ENCODE measurements at places on chromosomes 12 and 14.

- DNase-seq, result no peak
Measured at GRCh38 chr14:79510659-79511058, 700.6 kb downstream of the DIO2 start.

- no peak for DNase-seq
Measured at GRCh38 chr12:29572464-29572863, 75.0 kb upstream of the OVCH1 start.

DNA sequence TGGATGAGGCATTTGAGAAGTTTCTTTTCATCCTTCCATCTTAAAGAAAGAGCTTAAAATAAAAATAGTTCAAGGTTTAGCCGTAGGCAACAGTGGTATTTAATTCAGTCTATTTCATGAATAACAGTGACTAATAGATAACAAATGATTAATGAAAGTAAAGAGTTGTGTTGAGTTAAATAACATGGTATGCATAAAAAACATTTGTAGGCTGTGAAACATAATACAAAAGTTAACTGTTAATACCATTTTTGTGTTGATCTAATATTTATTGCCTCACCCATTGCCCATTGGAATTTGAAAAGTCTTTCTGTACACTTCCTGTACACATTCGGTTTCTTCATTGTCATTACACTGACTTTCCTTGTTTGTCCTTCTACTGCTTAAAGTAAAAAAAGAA is 108.6 kb upstream of the PDE3A start:
- no peak for DNase-seq

- DNase-seq, result no peak
Measured at GRCh38 chr14:38737686-38738407, 365.2 kb downstream of the SEC23A start.

DNA sequence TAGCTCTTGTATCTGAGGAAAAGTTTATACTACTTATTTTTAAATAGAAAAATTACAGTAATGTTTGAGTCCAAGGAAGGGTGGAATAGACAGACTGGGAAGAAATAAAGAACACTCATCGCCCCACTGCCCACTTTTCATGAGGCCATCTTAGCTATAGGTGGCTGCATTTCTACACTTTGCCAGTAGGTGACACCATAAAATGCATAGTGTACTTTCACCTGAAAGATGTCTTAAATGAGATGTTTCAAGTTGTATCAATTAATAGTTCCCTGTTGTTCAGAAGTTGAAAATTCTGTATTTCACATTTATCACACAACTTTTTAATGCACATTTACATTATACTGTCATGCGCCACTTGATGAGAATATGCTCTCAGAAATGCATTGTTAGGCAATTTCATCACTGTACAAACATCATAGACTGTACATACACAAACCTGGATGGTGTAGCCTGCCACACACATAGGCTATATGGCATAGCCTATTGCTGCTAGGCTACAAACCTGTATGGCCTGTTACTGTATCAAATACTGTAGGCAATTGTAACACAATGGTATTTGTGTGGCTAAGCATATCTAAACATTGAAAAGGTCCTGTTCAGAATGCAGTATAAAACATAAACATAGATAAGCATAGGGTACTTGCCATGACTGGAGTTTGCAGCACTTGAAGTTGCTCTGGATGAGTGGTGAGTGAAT is 27.6 kb downstream of the PMCH start:
- DNase-seq, result no peak

DNA sequence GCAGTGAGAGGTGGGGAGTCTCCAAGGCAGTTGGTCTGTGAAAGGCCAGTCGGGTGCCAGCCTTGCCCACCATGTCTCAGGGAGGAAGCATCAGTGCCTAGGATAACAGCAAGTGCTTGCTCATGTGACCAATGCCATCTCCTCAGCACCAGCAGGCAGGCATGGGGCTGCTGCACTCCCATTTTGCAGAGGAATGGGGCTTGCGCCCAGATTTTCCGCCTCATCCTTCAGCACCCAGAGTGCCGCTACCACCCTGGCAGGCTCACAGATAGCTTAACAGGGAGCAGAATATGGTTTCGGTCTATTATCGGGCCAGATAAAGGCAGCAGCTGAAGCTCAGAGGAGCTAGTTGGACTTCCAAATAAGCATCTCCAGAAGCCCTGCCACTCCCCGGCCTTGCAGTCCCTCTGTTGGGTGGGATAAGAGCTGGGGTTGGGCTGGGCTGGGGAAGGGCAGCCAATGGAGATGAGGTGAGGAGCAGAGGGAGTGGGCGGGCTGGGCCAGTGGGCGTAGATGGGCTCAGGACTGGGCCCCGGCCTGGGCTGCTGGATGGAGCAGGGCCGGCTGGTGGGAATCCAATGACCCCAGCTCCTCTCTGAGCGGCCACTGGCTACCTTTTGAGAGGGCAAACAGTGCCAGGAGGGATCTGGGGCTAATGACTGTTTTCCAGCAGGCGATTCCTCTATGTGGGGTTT is 8.4 kb upstream of the KRT80 start:
- DNase-seq, result no peak

DNA sequence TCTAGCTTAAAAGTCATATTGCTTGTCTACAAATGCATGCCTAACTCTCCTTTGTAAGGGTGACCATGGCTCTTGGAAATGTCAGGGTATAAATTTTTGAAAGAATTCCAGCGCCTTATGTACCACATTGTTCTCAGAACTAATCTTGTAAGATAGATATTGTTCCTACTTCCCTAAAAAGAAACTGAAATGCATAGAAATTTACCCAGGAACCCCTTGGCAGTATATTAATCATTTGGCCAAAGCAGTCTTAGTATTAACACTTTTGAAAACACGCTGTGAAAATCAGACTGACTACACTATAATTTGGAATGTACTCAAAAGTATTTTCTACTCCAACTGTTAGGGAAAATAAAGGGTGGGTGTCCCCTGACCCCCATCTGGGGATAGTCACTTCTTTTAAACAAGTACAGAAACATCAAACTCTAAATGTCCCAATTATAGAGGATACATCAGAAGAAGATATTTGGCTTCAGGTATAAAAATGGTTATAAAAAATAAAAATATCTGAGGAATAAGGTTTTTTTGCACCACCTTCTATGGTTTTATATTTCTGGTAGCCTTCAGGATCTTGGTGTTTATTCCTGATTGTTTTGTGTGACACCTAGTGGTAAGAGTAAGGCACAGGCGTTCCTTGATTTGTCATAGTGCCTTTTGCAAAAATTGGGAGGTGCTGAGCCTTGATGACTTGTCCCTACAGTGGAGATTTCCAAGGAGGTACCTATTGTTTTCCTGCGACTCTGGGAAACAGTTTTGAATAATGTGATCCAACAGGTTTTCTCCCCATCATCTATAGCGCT is 2.2 kb upstream of the NFKBIA start:
- DNase-seq, result peak; percentile 27

- no peak for DNase-seq
Measured at GRCh38 chr14:103027451-103027850, 29.9 kb downstream of the CDC42BPB start.

- no peak for DNase-seq
Measured at GRCh38 chr14:29489911-29490425, 437.7 kb downstream of the PRKD1 start.

- no peak for DNase-seq
Measured at GRCh38 chr14:90319173-90319572, 12.6 kb downstream of the NRDE2 start.

DNA sequence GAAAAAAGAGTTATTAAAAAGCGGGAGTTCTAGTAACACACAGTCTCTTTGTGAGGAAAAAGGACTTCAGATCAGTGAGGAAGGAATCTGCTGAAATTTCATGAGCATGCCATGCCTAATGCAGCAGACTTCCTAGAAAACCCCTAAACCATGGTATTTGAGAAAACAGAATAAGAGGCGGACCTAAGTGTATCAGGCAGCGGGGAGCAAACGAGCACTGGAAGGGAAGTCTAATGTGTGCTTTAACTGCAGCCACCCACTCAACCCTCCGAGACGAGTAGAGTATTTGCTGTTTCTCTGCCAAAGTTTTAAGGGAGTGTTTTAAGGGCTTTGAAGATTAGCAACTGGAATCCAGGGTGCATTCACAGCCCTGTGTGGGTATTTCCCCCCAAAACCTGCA is 36.5 kb downstream of the ACADS start:
- no peak for DNase-seq

- no peak for DNase-seq
Measured at GRCh38 chr12:42935090-42935489, 345.5 kb upstream of the PRICKLE1 start.

DNA sequence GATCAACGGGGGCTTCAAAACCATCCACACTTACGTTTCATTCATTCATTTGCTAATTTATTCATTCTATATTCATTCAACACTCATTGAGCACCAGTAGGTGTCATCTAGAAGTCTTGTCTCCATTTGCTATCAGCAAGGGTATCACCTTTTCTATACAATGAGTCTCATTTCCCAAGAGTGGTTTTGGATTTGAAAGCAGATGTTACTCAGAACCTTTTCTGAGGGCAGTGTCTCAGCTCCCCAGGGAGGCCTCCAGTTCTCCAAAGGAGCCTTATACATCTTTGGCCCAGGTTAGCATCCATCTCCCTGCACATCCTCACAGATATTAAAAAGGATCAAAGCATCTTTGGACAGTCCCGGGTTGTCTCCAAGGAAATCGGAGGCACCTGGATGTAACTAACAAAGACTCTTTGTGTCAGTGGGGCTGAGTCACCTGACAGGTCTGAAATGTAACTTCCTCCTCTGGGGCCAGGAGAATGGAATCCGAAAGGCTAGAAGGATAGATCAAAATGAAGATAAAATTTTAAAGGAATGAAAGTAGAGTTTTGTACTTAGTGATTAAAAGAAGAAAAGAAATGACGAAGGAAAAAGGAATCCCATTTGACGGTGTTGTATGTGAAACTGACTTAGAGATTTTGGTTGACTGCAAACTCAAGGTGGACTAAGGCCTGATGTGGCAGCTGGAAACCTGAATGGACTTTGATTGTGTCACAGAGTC is 103.0 kb downstream of the VCPKMT start:
- no peak for DNase-seq

DNA sequence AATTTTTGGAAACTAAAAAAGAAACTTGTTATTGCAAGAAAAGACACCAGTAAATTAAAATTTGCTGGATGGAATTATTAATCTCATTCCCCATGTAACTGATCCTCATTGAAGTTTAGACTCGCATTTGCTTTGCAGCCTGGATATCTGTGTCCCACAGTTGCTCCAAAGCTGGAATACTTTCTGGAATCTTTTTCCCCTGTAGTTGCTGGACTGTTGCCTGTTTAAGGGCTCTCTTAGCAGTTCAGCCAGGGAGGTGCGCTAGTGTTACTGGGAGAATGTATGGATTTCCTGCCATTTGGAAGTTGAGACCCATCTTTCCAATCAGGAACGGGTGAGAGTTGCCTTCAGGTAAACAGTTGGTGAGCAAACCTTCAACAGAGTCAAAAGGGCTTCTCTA is 20.3 kb downstream of the BCL2L14 start:
- DNase-seq, result no peak

GRCh38 chr12:51351913-51352532 is 5.5 kb upstream of the CELA1 start:
- peak; percentile 60 for DNase-seq

GRCh38 chr12:131817241-131817640 is 11.0 kb upstream of the MMP17 start:
- DNase-seq, result no peak

DNA sequence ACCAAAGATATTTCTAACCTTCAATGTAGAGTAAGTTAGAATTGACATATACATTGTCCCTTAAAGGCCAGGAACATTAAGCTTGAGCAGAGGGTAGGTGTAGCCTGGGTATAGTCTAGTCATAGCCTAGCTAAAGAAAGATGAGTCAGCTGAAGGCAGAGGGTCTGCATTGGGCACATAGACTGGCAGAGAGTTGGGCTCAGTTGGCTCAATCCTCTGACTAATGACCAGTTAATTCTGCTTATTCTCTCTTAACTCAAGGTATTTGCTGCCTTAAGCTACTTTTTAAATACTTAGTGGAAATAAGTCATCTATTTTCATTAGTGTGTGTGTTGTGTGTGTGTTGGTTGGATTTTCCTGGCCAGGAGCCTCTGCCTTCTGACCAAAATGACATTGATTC is 467.1 kb downstream of the RAD51B start:
- DNase-seq, result no peak

DNA sequence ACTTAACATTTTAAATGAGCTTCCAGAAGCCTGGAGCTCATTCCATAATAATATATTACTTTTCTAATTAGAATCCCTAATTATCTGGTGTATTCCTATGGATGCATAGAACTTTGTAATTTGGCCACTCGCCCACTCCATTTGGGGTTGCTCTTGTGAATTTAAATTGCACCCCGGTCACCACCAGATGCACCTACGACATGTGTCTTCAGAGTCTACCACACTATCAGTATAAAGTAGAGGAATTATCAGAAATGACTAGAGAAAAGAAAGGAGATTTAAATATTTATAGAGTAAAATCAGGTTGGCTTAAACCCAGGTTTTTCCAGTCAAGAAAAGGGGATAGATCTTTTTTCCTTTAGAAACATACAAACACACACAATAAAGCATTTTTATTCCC is 145.8 kb upstream of the DCN start:
- DNase-seq, result no peak

GRCh38 chr12:67068761-67069450 is 200.3 kb upstream of the CAND1 start:
- DNase-seq, result peak; percentile 22

GRCh38 chr14:20195911-20196310 is 5.2 kb downstream of the OR11G2 start:
- no peak for DNase-seq

DNA sequence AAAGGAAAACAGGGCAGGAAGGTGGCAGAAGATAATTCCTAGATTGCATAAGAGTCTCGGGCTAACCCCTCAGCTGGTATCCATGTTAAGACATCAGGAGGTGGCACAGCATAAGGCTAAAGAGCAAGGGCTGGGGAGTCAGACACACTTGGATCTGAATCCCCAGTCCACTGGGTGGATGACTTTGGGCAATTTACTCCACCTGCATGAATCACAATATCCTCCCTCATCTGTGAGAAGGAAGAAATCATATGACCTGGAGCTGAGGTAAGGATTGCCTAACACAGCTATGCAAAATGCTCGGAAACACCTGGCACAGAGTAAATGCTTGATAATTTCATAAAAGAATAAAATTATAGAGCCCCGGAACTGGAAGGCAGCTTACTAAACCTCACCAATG is 217.9 kb downstream of the PIK3C2G start:
- no peak for DNase-seq

- no peak for DNase-seq
Measured at GRCh38 chr14:91841065-91841464, 26.3 kb downstream of the TC2N start.

GRCh38 chr12:24822121-24822899 is 126.6 kb downstream of the BCAT1 start:
- DNase-seq, result no peak

DNA sequence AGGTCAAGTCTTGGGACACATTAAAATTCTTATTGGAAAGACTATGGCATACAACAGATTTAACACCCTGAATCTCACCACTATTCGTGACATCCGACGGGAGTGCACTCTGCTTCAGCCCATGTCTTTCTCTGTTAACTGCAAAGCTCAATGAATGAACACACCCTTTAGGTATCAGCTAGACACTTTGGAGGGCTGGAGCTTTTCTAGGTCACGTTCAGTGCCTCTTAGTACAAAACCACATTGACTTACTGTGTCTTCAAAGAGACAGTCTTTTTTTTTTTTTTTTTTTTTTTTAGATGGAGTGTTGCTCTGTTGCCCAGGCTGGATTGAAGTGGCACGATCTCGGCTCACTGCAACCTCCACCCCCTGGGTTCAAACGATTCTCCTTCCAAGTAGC is 80.6 kb downstream of the GLT1D1 start:
- no peak for DNase-seq

Data from CD4-positive, alpha-beta T cell treated with Interleukin-1 beta for 1 hour (primary cell).